ENCODE measurements at places on chromosomes 2 and 18.

DNA sequence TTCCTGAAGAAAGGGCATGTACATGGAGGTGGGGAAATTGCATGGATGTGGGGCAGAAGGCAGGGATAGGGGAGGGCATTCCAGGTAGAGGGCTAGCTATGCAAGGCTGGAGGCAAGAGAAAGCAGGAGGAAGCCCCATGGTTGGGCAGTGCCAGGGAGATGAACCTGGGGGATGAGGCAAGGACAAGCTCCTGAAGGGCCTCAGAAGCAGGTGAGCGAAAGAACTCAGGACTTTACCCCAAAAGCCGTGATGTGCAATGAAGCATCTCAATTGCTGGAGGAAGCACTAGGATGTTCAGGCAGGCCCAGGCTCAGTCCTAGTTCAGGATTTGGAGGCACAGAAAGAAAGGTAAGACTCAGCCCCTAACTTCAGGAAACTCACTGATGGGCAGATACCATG is 117.0 kb upstream of the EPAS1 start:
- no peak for DNase-seq

DNA sequence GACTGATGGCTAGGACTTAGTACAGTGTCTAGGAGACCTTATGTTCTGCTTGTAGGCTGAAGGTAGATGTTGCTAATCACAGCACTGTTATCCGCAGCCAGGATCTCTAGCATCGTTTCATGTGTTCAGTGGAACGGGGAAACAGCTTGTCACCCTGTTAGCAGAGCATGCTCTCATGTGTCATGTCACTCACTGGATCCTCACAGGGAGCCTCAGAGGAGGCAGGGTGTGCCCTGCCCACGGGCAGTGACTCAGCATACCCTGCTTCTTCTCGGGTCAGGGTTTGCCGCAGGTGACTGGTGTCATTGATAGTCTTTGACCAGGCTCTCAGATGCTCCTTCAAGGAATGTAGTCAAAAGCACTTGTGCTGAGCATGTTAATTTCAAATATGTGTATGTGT is 44.4 kb downstream of the RPIA start:
- no peak for DNase-seq

DNA sequence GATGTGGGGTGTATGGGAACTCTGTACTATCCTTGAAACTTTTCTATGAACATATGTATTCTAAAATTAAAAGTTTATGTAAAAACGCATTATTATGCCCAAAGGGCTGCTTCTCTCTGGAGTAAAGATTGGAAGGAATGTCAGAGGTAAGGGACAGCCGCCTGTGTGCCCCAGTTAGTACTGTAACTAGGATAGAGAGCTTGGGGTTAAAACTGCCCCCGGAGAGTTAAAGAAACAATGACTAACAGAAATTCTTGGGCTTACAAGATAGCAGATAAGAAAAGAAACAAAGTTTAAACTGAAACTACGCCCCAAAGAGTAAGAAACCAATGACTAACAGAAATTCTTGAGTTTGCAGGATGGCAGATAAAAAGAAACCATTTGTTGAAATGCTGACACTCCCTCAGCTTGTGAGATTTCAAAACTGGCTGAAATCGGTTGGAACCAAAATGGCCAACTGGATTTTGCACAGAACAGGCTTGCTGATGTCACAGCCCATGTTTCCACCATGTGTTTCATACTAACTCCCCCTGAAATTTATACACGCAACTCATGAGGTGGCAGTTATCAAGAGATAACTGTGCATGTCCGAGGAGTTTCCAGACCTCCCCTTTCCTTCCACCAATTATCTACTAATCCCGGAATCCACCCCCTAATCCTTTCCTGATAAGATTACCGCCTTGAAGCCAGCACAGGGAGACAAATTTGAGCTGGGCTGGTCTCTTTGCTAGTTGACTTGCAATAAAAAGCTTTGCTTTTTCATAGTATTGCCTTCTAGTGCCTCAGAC is 8.7 kb upstream of the TXNDC2 start:
- peak; percentile 77 for DNase-seq

GRCh38 chr2:97870396-97870843 is 125.3 kb downstream of the TMEM131 start:
- DNase-seq: peak; percentile 92

DNA sequence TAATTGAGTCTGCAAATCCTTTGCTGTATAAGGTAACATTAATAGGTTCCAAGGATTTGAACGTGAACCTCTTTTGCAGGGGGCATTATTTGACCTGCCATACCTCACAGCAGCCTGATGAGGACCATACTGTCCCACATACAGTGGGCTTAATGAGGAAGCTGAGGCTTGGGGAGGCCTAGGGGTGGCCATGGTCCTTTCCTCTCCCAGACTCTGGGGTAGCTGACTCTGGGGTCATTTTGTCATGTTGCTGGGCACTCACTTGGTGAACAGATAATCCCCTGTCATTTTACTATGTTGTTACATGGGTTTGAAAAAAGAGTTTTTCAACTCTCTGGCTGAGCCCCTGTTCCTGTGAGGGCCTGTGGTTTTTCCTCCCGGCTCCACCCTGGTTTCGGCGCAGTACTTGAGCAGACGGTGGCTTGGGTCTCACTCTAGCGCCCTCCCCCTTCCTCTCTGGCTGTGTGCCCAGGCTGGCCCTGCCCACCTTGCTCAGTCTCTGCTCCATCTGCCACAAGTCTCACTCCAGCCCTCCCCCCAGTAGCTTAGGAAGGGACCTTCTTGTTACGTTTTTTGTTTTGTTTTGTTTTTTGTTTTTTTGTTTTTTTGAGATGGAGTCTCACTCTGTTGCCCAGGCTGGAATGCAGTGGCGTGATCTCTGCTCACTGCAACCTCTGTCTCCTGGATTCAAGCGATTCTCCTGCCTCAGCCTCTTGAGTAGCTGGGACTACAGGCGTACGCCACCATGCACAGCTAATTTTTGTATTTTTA is 21.0 kb downstream of the INPP4A start:
- DNase-seq: peak; percentile 67

DNA sequence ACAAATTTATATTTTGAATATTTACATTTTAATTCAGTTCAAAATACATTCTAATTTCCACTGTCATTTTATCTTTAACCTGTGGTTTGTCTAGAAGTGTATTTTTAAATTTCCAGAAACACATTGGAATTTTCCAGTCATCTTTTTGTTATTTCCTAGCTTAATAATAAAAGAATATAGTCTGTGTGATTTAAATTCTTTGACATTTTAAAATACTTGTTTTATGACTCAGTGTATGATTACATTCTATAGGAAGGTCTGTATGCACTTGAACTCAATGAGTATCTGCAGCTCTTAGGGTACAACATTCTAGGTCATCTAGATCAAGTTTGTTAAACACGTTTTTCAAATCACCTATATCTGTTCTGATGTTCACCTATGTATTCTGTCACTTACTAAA is 88.3 kb upstream of the MBOAT2 start:
- DNase-seq: no peak

DNA sequence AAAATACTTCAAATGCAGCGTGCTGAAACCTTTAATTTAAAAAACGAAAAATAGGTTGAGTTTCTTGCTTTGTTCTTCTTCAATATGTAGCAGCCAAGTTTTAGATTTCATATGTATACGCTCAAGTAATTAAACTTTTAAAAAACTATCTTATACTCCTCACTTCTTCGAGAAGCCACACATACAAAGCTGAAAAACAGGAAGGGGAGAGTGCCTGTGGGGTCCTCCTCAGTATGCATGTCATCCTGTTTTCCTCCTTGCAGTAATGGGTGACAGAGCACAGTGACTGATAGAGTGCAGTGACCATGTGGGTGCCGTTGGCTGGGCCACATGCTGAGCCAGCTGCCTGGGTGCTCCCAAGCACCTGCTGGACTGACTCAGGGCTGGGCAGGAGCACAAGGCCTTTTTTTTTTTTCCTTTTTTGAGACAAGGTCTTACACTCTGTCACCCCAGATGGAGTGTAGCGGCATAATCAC is 33.3 kb downstream of the UXS1 start:
- no peak for DNase-seq

DNA sequence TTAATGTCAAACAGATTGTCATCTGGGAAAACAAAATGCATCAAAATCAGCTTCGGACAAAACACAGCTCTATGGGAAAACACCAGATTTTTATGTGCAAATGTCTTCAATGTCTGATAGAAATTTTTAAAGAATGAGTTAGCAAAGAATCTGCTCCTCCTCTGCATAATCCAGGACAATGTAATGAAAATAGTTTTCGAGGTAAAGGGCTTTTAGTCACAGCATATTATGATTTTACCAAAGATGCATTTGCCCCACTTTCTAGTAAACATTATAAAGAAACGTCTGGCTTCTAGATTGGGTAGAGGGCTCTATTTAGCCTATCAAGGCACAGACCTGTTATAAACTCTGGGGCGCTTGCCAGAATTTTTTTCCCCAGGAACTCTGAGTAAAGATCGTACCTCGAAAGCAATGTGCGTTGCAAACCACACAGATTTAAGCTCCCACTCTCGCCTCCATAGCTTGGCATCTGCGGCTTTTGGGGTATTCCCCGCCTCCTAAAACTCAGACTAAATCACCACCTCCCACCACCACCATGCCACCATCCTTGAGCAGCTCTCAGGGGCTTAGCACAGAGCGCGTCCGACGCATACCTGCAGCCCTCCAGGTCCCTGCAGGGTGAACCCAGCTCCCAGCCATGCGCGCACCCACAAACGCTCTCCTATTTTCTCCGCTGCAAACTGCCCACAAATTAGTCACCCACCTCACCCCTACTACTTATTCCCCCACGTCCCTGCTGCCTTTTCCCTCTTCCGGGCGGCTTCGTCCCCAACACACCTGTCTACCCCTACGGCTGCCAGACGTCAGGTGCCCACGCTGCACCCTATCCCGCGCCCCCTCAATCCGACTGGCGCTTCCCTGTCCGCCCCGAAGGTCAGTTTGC is 829 bp downstream of the ACVR1C start:
- peak; percentile 15 for DNase-seq

- DNase-seq: no peak
These were observed 18.9 kb upstream of the ANKRD62 start for GRCh38 chr18:12074736-12075135.

DNA sequence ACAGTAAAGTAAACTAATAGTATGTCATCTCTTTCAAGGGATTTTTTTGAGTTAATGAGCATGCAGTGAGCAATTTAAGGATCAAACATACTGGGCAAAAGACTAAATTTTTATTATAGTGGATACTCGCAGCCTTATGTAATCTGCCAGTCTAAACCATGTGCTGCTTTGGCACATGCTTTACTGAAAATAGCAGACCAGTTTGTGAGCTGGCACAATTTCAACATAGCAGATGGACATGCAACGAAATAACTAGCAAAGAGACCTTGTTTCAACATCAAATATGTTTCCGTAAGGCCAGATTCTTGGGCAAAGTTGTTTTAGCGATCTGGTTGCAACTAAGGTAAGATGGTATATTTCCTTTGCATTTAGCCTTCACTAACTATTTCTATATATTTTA is 807.3 kb downstream of the NR4A2 start:
- no peak for DNase-seq

DNA sequence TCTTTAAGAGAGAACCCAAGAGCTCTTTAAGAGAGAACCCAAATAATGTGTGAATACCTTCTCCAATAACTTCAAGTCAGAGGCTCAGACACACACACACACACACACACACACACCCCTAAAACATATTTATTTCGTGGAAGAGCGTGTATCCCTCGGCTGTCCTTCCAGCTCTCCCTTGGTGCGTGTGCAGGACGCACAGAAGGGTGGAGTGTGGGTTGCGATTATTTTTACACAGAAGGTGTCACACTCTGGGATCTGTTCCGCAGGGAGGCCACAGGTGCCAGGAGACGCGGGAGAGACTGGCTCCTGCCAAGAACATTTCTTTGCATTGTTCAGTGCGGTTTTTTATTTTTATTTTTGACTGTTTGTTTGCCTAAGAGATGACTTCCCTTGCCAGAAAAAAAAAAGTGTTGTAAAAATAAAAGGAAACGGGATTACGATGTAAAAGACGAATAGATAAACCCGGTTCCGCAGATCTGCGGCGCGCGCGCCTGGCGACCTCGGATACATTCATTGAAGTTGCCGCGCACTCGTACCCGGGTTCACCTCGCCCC is 47.3 kb upstream of the ATP6V1B1 start:
- no peak for DNase-seq

DNA sequence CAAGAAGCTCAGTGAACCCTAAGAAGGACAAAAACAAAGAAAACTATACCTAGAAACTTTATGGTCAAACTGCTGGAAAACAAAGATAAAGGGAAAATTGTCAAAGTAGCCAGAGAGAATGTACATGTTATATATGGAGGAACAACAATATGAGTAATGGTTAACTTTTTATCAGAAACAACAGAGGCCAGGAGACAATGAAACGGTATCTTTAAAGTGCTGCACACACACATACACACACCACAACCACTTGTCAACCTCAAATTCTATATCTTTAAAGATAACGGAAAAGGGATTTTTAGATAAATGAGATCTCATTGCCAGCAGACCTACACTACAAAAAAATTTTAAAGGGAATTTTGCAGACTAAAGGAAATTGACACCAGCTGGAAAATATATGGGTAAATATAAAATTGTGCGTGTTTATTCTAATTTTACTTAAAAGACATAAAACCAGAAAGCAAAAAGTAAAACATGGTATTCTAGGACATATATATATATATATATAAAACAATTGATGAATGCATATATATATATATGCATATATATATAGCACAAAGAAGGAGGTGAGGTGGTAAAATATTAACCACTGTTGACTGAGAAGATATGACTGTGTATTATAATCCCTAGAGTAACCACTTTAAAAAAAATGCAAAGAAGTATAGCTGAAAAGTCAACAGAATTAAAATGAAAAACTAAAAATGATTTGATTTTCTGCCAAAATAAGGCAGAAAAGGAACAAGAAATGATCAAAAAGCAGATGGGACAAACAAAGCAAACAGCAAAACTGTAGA is 172.0 kb downstream of the SRBD1 start:
- DNase-seq: no peak

DNA sequence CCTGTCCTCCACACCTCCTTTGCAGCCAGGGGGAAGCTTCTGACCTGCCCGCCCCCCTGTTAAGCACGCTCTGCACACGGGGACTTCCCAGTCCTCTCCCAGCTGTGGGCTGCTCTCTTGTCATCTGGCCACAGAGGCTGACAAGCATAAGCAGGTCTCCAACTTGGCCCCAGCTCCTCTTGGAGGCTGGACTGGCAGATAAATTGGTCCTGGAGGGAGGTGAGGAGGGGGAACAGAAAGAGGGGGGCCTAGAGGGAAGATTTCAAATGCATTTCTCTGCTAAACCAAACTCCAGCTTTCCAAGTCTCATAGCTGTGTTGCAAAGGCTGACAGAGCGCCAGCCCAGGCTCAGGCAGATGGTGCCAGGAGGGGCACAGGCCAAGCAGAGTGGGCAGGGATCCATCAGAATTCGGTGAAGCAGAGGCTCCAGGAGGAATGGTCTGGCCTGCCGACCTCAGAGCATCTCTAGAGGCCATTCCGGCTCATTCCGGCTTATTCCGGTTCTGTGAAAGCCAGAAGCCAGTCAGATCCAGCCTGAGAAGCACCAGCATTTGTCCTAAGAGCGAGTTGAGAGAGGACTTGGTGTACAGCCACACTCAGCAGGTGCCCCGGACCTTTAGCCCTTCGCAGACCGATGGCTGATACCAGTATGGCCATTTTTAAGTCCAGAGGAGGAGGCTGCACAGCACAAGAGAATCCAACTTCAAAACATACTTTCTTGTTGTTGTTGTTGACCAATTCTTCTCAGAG is 508.9 kb upstream of the MYT1L start:
- no peak for DNase-seq
